Activated CD8-positive, alpha-beta memory T cell treated with anti-CD3 and anti-CD28 coated beads for 48 hours (primary cell): ENCODE measurements at places on chromosomes 7 and 10.

DNA sequence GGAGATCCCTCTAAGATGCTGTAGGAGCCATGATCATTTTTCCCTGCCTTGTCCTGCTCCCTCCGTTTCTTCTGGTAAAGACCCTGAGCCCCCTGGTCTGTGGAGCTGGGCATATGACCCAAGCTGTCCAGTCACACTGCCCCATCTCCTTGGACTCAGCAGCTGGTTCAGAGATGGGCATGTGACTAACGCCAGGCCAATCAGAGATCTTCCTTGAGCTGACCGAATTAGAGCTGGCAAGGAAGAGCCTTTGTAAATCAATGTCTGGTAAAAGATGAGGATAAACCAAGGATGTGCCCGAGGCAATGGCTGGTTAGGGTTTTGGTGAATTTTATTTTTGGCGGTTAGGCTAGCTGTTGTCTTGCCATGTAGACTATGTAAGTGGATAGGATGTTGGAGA, 173.3 kb downstream of the LCOR start:
- no peak for DNase-seq

GRCh38 chr10:128476368-128476725, 350.1 kb upstream of the MKI67 start:
- DNase-seq = no peak

DNA sequence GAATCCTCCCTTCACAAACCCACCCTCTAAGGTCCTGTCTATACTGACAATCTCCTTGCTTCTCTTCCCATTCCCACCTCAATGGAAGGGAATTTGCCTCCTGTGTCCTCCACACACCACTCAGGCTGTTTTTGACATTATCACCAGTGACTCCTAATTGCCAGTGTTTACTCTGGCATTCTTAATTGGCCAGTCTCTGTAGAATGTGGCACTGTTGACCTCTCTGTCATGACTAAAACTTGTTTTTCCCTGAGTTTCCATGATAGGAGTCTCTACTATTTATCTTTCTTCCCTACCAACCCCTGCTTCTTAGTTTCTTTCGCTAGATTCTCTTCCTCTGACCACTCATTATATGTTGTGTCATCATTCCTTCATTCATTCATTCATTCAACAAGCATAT, 12.1 kb downstream of the SLC16A12 start:
- DNase-seq = no peak

- DNase-seq = no peak
Measured at GRCh38 chr7:44678471-44679179, 70.0 kb upstream of the ZMIZ2 start.

DNA sequence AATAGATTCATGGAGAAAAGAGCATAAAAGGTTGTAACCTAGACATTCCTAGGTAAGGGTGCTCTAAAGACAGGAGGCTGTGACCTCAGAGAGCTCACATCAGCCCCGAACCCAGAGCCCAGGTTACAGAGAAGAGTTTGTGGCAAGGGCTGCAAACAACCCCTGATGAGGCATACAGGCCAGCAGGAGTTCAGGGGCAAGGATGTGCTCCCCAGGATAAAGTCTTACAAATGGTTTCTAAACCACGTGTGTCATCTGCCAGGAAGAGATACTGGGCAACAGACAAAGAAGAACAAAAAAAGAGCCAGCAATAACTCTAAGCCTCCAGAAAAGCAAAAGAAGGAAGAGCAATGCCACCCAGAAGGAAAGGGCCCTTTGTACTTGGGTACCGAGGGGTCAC, 27.7 kb downstream of the NCAPG2 start:
- no peak for DNase-seq

DNA sequence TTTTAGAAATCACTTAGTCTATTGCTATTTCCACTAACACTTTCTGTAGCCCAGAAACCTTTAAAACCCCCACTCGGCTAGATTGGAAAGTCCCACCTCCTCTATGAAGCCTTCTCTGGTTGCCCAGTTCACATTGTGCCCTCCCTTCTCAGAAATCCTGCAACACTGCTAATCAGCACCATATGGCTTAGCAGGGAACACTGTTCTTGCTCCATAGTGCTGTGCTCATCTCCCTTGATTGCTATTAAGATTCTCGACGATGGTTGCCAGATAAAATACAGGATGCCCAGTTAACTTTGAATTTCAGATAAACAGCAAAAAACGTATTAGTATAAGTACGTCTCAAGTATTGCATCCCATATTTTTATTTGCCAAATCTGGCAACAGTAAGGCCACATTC, 40.1 kb upstream of the XPNPEP1 start:
- no peak for DNase-seq

DNA sequence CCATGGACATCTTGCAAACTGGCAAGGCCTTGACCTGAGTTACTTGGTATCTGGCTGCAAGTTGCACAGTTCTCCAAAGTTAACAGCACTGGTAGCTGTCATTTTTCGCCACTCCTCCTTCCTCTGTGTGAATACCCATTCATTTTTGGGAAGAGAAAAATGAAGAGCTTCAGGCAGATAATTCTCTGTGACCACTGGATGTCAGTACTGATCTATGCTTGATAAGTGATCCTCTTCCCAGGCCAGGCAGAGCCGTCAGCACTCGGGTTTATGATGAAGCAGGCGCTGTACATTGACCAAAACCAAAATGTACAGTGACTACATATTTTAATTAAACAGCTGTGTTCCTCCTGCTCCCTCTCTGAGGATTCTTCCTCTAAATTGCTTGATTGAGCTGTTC, 55.9 kb upstream of the PDZD8 start:
- no peak for DNase-seq

DNA sequence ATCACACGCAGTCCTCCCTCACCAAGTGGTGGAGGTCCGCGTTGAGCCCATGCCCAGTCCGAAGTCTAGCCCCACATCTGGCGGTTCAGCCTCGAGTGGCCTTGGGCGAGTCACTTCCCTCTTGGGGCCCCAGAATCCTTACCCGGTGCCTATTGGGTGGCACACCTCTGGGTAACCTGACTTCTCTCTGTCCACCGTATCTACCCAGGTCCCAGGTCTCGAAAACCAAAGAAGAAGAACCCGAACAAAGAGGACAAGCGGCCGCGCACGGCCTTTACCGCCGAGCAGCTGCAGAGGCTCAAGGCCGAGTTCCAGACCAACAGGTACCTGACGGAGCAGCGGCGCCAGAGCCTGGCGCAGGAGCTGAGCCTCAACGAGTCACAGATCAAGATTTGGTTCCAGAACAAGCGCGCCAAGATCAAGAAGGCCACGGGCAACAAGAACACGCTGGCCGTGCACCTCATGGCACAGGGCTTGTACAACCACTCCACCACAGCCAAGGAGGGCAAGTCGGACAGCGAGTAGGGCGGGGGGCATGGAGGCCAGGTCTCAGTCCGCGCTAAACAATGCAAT, 4.3 kb downstream of the EN2 start:
- DNase-seq = no peak

- DNase-seq = no peak
Measured at GRCh38 chr7:12567015-12567414, 3.5 kb upstream of the SCIN start.
